Stimulated activated CD8-positive, alpha-beta memory T cell treated with anti-CD3 and anti-CD28 coated beads, Interleukin-4, amount 100 ng/mL, for 48 hours (primary cell): ENCODE measurements at places on chromosomes 2 and 18.

GRCh38 chr2:160911258-160911657, 249.0 kb upstream of the TANK start:
- DNase-seq, result no peak

GRCh38 chr2:106059416-106060065, 134.6 kb downstream of the UXS1 start:
- no peak for DNase-seq

DNA sequence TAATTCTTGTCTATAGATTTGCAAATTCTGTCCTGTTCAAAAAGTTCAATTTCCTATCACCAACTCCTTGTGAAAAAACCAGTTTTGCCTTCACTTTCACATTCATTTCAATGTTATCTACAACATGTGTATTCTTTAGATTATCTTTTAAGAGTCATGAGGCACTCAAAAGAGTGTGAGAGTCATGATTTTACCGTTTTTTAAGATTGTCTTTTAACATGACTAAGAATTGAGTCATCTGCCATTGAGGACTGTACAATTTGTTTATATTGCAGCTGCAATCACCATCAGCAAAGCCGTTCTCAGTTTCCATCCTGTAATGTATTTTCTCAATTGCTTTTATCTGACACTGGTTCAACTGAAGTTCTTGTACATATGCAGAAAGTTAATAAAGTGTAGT, 275.8 kb downstream of the LNPK start:
- no peak for DNase-seq

- DNase-seq, result no peak
Observed at GRCh38 chr2:85511008-85511811, 27.8 kb upstream of the MAT2A start.

DNA sequence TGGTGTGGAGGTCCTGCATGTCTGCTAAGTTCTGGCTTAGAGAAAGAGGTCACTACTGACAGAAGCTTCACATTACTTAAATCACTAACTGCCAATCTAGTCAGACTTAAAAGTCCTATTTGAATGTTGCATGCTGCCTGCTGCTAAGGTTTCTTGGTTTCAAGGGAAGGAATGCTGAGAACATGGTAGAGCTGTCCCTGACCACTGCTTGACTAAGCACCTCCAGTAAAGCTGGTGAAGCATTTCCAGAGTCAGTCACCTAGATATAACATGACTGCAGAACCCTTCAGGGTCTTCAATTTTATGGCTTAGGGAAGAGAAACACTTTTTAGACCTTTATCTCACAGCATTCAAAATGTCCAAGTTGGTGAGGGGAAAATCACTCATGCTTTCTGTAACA, 2178.3 kb upstream of the PIK3C3 start:
- DNase-seq, result no peak

- no peak for DNase-seq
Observed at GRCh38 chr2:70024284-70024683, 62.9 kb upstream of the ASPRV1 start.

GRCh38 chr2:85439025-85439472, 20.5 kb downstream of the SH2D6 start:
- no peak for DNase-seq

GRCh38 chr2:72895759-72896281, 8.6 kb downstream of the SPR start:
- DNase-seq, result no peak
